Inflammatory macrophage treated with lipopolysaccharide for 4 hours (primary cell): ENCODE measurements at places on chromosomes 11 and 22.

- no peak for DNase-seq
Measured at GRCh38 chr11:69479591-69480271, 1.7 kb upstream of the LINC01488 start.

DNA sequence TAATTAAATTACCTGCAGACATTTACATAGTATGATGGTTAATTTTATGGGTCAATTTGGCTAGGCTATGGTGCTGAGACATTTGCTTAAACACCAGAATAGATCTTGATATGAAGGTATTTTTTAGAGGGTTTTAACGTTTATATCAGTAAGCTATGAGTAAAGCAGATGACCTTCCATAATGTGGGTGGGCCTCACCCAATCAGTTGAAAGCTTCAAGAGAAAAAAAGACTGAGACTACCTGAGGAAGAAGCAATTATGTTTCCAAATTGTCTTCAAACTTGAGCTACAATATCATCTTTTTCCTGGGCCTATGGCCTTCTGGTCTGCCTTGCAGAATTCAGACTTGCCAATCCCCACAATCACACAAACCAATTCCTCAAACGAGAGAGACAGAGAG is 498.8 kb upstream of the API5 start:
- no peak for DNase-seq

- no peak for DNase-seq
Measured at GRCh38 chr11:7538466-7539454, 25.0 kb downstream of the PPFIBP2 start.

GRCh38 chr11:120615391-120615790 is 103.8 kb downstream of the GRIK4 start:
- DNase-seq = no peak

GRCh38 chr11:42521994-42522393 is 789.8 kb upstream of the API5 start:
- no peak for DNase-seq

DNA sequence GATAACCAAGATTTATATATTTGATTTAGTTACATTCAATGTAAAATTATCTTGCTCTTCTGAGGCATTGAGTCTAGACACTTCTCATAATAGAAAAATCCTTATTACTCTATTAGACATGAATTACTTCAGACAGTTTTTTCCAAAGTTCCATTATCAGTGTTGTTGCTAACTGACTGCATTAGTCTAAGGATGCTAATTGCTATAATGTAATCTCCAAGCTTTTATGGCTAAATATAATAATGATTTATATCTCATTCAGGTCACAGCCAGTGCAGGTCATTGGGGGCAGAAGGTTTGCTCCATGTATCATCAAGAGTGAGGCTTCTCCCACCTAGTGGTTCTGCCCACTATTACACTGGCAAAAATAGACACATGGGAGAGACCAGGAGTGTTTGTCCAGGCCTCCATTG is 377.2 kb upstream of the DDI1 start:
- no peak for DNase-seq

DNA sequence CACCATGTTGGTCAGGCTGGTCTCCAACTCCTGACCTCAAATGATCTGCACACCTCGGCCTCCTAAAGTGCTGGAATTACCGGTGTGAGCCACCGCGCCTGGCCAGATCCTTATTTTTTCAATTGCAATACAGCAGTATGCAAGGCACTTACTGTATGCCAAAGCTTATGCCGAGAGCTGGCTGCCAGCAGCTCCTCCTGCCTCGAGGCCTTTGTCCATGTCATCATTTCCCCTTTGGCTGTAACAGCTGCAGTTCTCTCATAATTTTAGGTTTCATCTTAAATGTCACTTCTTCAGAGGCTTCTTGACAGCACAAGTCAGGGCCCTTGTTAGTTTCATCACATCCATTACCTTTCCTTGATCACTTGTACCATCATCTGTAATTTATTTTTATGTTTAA is 1.5 kb upstream of the SREBF2 start:
- peak; percentile 78 for DNase-seq
